IgD-negative memory B cell (primary cell): ENCODE measurements at places on chromosomes 7 and 10. TPM values are rescaled to one million over a fixed set of nuclear protein-coding genes. Genes with fewer than 3 reads are reported as not detected.

Gene LBX1
- polyA plus RNA-seq = not detected

Gene CFAP46
- polyA plus RNA-seq = not detected

Gene SEMA3A
- 0.08 TPM for polyA plus RNA-seq

Gene PRKCQ
- polyA plus RNA-seq = 1.7 TPM

Gene EDRF1
- polyA plus RNA-seq = 12.8 TPM

Gene STOX1
- 0.24 TPM for polyA plus RNA-seq

Gene HOGA1
- not detected for polyA plus RNA-seq

Gene PAPOLB
- not detected for polyA plus RNA-seq

Gene TAS2R16
- polyA plus RNA-seq = not detected

Gene ZNF33A
- 25.0 TPM for polyA plus RNA-seq

Gene DNAH11
- not detected for polyA plus RNA-seq
